ENCODE measurements at places on chromosomes 6 and 20.

DNA sequence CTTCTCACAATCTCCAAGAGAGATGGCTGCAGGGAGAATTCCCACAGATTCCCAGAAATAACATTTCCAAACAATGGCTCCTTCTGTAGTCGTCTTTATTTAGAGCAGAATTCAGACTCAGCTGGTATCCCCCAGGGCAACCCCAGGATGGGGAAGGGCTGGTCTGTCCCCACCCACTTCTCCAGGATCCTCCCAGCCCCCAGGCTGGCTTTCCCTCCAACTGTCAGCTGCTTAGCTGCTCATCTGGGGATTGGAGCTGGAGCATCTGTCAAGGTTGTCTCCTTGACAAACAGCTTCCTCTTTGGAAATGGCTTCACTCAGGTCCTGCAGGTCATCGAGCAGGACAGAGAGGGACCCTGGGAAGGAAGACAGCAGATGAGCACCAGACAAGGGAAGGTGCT is 3.5 kb upstream of the PSORS1C2 start:
- no peak for DNase-seq

DNA sequence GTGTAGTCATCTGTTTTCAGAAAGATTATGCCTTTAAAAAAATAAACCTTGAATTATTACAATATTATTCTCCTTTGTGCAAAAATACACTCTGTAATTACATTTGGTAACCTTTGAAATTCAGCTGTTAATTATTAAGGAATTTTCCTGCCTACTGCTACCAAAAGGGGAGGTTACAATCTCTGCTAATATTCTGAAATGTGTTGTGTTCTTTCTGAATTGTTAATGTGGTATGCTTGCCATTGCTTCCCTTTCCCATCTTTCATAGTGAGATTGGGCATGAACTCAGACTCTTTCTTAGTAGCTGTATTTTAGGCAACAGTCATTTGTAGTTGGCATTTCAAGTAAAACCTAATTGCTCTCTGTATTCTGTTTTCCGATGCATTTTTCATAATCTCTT is 73.0 kb downstream of the PHF3 start:
- DNase-seq: no peak

- DNase-seq: no peak
Measured at GRCh38 chr6:128316258-128316929, 204.0 kb downstream of the PTPRK start.

GRCh38 chr6:14924126-14925024 is 321.5 kb upstream of the JARID2 start:
- DNase-seq: no peak

GRCh38 chr6:136037242-136037875 is 185.9 kb downstream of the PDE7B start:
- DNase-seq: no peak

DNA sequence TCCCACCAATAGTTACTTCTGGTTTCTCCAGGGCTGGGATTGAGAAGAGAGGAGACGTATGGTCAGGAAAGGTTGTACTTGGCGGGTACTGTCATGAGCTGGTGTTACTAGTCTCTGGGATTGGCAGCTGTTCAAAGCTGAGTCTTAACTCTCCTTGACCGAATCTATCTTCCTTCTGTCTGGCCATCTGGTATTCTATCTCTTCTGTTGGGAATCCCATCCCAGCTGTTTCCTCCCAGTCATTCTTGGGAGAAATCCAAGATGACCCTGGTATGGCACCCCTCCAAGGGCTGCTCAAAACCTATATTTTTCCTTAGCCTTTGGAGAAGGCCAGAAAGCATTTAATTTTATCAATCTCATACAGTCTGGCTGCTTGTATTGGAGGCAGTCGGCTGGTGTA is 287.0 kb upstream of the CHD6 start:
- DNase-seq: no peak

DNA sequence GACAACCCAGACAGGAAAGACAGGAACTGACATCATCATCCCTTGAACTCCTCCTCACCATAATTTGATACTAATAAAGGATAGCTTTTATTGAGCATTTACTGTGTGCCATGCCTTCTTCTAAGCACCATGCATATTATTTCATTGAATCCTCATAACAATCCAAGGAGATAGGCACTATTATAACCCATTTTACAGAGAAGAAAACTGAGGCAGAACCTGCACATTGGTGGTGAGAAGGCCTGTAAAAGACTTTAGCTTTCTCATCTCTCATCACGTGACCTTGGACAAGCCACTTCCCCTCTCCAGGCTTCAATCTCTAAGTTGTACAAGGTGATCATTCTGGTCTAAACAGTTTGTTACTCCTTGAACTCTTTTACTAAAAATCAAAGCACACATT is 34.5 kb upstream of the PREX1 start:
- no peak for DNase-seq

DNA sequence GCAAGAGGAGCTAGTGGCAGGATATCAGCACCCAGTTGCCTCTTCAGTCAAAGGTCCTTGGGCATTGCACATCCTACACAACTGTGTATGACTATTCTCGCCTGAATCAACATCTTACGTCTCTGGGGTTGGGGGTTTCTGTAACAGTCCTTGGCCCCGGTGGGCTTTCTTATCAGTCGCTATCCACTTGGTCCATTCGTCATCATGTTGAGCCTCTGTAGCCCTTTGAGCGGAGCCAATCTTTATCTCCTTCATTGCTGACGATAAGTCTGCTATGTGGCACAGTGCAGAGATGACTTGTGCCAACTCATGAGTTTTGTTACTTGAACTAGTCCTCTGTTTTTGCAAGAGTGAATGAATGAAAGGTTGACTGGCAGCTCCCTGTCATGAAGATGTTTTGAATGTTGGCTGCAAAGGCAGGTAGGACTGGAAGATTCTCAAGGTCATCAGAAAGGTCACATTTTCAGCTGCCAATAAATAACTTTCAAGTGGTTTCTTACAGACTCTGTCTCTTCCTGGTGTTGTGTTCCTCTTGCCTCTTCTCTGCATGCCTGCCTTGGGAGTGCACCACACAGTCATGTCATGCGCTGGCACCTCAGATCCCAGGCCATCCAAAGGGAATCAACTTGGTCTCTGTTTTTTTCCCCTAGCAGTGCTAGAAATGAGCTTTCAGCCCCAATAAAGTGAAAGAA is 238.9 kb downstream of the SLC24A3 start:
- DNase-seq: no peak

All from Caki2 (cell line).